Thymus (tissue), 14 donors: ENCODE measurements at places on chromosomes 12 and 14.

DNA sequence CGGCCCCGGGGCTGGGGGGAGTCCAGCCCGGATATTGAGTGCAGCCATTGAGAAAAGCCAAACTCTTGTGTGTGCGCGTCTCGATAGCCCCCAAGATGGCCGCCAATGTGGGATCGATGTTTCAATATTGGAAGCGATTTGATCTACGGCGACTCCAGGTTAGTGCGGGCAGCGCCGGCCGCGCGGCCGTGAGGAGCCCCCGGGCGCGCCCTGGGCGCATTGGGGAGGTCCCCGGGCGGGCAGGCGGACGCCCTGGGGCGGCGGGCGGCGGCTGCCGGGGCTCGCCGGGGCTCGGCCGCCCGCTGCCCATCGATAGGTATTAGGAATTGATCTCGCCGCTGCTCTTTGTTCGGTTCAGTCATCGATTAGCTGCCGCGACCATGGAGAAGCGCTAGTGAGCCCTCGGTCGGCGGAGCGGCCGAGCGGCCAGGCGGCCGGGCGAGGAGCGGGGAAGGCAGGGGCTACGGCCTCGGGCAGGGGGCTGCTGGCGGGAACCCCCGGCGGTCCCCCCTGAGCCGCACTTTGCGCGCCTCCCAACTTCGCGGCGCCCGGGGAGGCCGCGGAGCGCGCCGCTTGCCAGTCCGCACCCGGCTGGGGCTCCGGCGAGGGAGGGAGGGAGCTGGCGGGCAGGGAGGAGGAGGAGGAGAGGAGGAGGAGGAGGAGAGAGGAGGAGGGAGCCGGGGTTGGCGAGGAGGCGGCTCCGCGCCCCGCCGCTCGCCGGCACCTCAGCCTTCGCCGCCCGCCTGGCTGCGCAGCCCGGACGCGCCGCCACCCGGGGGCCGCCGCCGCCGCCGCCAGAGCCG lies 113.9 kb upstream of the MYL2 start:
- no peak for DNase-seq

- DNase-seq = no peak
Observed at GRCh38 chr14:101957406-101958234, 6.8 kb upstream of the DYNC1H1 start.

- DNase-seq = no peak
Observed at GRCh38 chr12:49882248-49882850, 21.4 kb downstream of the FAIM2 start.

DNA sequence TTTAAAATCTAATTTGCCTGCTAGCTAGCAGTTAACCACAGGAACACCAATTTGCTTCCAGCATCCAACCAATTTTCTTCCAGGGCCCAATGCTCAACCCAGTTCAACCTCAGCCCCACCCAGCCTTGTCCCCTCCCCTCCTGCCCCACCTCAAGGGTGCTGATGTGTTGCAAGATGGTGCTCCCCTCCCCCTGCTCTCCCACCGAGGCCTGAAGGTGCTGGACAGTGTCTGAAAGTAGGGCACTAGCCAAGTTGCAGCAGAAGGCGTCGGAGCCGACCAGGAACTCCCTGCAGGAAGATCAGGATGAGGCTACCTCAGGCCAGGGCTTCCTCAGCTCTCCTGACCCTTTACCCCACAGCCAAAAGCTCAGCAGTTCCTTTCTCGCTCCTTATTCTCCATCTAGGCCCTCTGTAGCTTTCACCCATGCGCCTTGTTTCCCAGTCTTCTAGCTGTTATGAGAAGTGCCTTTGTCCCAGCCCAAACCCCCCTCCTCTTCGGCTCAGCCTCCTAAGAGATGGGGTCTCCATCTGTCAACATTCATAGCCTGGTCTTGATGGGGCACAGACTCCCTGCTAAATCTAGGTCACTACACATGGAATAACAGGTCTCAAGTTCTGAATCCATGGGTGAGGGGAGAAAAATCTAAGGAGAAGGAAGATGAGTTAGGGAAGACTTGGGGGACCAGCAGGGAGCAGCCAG lies 3.6 kb downstream of the STAT6 start:
- DNase-seq = no peak

DNA sequence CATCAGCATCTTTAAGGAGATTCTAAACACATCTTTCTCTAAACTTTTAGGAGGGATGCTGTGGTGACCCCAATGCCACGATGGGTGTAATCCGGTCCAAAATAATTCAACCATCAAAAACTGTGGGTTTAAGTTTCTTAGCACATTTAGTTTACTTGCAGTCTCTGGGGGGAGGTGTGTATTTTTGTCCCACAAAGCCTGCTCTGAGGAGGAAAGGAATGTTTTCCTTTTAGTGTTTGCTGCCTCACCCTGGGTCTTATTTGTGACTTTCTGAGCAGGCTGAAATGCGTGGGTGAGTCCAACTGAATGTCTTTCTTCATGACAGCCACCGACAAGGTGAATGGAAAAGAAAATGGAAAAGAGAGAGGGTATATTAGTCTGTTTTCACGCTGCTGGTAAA lies 1324.7 kb downstream of the AACS start:
- no peak for DNase-seq

GRCh38 chr14:94110552-94111181 lies at the start of gene IFI27:
Gene IFI27, plus strand, starts transcription at chr14:94110736.
- no peak for DNase-seq

DNA sequence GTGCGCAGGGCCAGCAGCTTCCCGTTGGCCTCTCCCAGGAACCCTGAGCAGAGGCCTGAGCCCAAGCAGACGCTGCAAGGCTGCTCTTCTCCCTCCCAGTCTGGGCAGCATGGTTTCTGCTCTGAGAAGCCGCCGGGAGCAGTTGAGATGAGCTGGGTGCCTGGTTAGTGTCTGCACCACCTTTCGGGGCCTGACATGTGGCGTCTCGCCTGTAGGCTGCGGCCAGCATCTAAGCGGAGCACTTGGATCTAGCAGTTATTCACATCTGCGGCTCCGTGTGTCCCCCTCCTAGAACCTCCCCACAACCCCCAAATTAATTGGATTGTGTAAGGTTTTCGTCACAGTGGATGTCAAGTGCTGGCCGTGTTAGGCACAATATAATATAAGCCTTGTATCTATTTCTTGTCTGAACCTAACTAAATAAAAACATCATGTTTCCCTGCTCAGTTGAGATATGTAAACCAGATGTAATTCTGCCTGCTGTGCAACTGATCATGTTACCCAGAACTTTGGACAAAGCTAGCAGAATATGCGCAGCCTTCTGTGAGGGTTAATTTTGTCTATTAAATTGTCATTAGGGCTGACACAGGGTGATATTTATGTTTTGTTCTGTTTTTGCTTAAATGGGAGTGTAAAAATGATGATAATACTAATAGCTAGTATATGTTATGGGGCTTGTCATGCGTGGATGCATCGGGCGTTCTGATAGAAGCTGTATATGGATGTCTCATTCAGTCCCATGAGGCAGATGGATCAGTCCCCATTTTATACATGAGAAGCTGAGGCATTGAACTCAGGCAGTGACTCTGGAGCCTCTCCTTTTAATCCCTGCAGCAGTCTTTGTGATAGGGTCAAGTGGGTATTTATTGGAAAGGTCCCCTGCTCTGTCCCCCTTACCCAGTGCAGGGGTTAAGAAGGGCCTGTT lies 45.8 kb downstream of the ELK3 start:
- DNase-seq = no peak

DNA sequence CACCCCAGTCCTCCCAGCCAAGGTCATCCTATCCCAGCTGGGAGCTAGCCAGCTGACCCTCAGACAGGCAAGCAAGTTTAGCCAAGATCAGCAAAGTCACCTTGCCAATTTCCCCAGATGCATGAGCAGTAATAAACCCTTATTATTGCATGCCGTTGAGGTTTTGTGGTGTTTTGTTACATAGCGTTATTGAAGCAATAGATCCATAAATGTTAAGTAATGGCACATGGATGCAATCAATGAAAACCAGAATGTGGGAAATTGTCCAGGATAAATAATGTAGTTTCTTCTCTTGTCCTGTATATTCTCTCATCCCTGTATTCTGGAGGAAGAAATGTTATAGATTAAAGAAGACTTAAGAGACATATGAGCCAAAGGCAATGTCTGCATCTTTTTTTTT lies 18.0 kb upstream of the TMEM260 start:
- DNase-seq = no peak

DNA sequence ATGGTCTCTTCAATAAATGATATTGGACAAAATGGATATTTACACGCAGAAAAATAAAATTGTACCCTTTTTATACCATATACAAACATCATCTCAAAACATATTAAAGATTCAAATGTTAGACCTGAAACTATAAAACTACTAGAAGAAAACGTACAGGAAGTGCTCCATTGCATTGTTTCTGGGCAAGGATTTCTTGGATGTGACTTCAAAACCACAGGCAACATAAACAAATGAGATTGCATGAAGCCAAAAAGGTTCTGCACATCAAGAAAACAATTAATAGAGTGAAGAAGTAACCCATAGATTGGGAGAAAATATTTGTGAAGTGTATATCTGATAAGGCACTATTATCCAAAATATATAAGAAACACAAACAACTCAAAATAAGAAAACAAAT lies 812.4 kb downstream of the NRXN3 start:
- DNase-seq = no peak

- no peak for DNase-seq
Observed at GRCh38 chr12:71726548-71726947, 28.1 kb upstream of the RAB21 start.

- no peak for DNase-seq
Observed at GRCh38 chr12:122093098-122093883, 14.7 kb downstream of the MLXIP start.

GRCh38 chr12:60035835-60036234 lies 440.0 kb downstream of the SLC16A7 start:
- DNase-seq = no peak

GRCh38 chr12:12365446-12365802 lies 8.5 kb downstream of the BORCS5 start:
- DNase-seq = no peak

GRCh38 chr12:133233006-133233405 lies 2.7 kb downstream of the ANHX start:
- no peak for DNase-seq

GRCh38 chr14:36751920-36752319 lies 90.3 kb downstream of the PAX9 start:
- DNase-seq = no peak

DNA sequence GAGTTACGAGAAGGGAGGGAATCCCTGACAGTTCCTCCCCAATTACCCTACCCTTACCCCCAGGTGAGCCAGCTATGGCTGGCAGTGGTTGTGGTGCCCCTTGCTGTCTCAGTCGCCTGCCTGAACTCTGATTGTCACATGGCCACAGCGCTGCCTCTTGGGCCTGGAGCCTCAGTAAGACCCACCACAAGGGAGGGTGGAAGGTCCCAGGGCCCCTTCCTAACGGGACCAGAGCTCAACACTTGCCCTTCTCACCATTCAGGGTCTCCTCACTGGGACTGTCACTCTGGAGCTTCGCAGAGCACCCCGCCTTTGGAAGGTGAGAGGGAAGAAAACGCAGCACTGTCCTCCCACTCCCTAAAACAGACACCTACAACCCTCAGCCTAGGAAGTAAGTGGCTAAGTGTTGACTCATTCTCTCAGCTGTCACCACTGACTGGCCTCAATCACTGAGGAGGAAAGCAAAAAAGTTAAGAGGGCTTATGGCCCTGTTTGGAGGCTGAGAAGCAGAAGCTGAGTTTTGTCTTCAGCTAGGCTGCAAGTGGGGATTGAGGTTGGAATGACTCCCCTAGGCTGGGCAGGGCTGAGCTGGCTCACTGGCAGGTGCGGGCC lies 1.0 kb downstream of the TMEM253 start:
- no peak for DNase-seq

GRCh38 chr14:69680297-69680696 lies 68.9 kb downstream of the SUSD6 start:
- no peak for DNase-seq

DNA sequence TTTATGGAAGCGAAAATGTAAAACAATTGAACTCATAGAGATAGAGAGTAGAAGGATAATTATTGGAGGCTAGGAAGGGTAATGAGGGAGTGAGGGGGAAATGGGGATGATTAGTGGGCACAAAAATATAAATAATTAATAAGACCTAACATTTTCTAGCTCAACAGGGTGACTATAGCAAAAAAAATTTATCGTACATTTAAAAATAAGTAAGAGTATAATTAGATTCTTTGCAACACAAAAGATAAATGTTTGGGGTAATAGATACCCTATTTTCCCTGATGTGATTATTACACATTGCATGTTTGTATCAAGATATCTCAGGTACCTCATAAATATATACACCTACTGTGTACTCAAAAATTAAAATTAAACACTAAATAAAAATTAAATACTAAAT lies 1070.0 kb downstream of the LRFN5 start:
- DNase-seq = no peak

DNA sequence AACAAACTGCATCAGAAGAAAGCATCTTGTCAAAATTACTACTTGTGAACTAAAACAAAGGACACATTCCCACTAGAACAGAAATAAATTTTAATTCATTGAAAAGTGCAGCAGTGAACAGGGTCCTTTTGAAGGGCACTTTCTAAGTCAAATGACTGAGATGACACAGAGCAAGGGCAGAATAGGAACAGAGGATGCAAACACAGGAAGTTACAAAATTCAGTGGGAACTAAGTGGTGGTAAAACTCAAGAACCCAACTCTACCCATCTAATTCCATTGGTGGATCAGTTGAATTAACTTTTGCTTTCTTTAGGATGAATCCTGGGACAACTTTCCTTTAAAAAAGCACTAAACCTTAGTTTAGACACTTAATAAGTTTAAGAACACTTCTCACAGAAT lies 45.8 kb downstream of the GNS start:
- DNase-seq = no peak

- DNase-seq = no peak
Observed at GRCh38 chr12:4051596-4051995, 178.4 kb upstream of the PARP11 start.

DNA sequence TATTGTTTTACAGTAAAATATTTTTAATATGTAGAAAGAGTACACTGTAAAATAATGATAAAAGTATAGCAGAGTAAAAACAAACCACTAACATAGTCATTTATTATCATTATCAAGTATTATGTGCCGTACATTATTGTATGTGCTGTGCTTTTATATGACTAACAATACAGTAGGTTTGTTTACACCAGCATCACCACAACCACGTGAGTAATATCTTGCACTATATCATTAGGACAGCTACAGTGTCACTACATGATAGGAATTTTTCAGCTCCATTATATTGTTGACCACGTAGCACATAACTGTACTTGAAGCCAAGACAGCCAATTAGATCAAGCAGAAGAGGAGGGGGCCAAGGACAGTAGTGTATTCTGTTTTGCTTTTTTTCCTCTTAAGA lies 415.4 kb downstream of the RAD51B start:
- DNase-seq = no peak
